ENCODE measurements at places on chromosomes 5 and 9. TPM values are rescaled to one million over a fixed set of nuclear protein-coding genes. Genes with fewer than 3 reads are reported as not detected.

C9orf50 gene
- not detected for total RNA-seq

NSUN2 gene
- total RNA-seq, result 48.3 TPM

GRCh38 chr5:171850324-171850947, 64.8 kb downstream of the SMIM23 start:
- H3K36me3 ChIP-seq, result no peaks in the 10 kb centered on the region
- no peak for DNase-seq
- no peaks in the 10 kb centered on the region for H3K4me1 ChIP-seq

DNA sequence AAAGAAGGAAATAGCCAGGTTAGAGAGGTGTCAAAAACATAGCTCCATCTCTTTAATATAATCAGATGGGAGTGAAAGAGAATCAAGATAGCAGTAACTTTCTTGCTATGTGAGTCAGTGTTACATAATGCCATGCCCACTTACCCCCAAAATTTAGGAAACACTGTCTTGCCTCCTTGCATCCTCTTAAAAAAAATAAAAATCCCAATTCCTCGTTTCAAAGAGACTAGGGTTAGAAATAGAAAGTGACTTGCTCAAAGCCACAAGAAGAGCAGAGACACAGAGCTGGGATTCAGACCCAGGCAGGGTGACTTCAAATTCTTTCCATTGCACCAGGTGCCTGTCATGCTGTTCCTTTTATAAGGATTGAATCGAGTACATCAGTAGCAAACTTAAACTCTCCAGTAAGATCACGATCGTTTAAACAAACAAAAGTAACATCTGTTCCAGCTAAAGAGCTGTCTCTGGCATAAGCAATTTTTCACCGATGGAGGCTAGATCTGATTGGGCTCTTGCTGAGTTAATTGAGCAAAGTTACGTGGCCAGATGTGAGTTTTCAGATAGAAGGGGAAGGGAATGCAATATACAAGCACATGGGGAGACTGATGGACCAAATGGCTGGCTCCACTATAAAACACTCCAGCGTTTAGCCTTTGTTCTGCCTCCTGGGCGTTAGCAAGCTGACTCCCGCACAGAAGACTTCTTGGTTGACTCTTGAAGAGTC, 176.9 kb downstream of the PALM2AKAP2 start:
- H3K4me1 ChIP-seq, result peaks cover 8% of the 10 kb centered on the region
- H3K4me3 ChIP-seq, result no peak overlapping the region

DNA sequence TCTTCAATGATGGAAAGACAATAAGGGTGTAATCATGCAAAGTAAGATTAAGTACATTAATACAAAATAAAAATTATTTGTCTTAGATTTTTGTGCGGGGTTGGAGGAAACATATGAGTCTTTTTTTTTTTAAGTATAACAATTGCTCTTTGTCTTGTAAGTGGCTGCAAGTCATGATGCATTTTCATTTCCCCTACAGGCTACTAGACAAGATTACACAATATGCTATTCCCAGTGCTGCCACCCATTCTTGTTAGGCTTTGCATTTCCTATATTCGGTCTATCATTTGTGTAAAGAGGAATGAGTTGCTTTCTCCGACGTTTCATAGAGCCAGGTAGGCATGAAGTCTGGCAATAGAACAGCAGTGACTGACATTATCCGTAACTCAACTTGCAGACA, 294.2 kb upstream of the CYLC2 start:
- no peak overlapping the region for H3K27ac ChIP-seq
- H3K4me3 ChIP-seq, result no peak overlapping the region
- H3K27me3 ChIP-seq, result no peaks in the 10 kb centered on the region
- DNase-seq, result no peak

Data from CD4-positive, alpha-beta T cell (primary cell).